ENCODE measurements at places on chromosomes 1 and 21.

DNA sequence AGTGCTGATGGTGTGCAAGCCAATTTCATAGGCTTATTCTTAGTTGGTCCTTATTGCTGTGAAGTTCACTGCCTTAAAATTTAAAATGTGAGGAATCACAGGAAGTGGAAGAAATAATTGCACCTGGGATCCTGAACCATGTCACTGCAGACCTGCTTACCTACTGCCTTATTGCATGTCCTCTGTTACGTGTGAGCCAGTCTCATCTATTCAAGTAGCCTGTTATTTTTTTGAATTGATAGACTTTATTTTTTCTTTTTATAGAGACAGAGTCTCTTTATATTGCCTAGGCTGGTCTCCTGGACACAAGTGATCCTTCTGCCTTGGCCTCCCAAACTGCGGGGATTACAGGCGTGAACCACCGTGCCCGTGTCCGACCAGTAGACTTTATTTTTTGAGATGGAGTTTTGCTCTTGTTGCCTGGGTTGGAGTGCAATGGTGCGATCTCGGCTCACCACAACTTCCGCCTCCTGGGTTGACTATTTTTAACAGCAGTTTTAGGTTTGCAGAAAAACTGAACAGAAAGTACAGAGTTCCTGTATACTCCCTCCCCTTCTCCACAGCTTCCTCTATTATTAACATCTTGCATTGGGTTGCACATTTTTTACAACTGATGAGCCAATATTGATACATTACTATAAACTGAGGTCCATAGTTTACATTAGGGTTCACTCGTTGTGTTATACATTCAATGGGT lies 14.0 kb upstream of the DISC1 start:
- no peak for DNase-seq

GRCh38 chr1:96763514-96763913 lies 41.9 kb downstream of the PTBP2 start:
- no peak for DNase-seq

DNA sequence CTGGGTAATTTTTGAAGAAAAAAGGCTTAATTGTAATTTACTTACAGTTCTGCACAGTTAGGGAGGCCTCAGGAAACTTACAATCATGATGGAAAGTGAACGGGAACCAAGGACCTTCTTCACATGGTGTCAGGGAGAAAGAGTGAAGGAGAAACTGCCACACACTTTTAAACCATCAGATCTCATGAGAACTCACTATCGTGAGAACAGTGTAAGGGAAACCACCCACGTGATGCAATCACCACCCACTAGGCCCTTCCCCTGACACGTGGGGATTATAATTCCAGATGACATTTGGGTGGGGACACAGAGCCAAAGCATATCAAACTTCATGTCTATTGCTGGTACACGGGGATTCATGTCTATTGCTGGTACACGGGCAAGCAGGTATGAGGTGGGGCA lies 5.3 kb upstream of the SFT2D2 start:
- DNase-seq = no peak

DNA sequence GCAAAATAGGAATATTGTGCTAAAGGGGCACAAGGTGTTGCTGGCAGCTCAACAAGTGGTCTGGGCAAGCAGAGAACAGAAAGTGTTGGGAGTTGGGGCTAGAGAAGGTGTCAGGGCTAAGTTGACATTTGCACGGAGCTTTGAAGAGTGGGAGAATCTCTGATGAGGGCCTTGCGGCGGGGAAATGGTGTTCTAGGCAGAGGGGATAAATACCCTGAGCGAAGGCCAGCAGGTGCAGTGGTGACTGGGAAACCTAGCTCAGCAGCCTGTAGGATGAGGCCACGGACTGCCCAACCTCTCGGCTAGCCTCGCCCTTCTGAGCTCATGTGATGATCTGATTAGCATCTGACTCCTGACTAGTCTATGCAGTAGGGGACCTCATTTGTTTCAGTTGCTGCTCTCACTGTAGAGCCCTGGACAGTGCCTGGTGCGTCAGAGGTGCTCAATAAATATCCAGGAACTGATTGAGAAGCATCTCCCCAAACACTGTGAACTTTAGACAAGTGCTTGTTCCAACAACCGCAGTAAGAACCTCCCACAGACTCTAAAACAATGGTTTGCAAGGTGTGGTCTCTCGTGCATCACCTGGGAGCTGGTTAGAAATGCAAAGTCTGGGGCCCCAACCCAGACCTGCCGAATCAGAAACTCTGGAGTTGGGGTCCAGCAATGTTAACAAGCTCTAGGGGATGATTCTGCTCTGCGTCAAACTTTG lies 1.0 kb upstream of the FOXO6 start:
- no peak for DNase-seq

GRCh38 chr1:208248307-208248801 lies 4.2 kb upstream of the PLXNA2 start:
- DNase-seq = peak; percentile 84

DNA sequence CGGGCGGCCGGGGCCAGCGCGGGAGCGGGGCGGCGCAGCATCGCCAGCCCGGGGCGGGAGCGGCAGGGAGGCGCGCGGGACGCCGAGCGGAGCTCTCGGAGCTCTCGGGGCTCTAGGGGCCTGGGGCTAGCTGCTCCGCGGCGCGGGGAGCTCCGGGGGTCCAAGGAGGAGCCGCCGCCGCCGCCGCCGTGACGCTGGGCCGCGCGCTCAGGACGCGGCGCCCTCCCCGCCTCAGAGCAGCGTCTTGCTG lies 147 bp downstream of the CLSTN1 start:
- DNase-seq = no peak

GRCh38 chr1:192474080-192474683 lies 101.4 kb upstream of the RGS1 start:
- peak; percentile 55 for DNase-seq

GRCh38 chr1:81662913-81663526 lies 137.7 kb upstream of the ADGRL2 start:
- DNase-seq = no peak

DNA sequence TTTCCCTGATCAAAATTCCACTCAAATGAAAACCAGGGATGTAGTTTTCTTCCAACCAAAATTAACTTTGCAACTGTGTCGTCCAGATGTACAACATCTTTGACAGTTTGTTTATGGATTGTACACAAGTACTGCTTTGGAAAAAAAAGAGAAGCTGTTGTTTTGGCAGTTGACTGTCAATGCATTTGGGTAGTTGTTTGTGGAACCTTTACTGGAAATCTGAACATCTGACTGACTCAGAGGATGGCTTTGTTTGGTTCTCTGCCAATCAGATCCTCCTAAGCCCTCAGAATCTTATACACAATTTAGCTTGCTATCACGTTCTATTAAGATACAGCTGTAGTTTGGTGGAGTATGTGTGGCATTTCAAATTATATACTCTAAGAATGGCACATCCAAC lies 195.0 kb downstream of the KCNK2 start:
- no peak for DNase-seq

GRCh38 chr1:88943241-88943640 lies 49.2 kb downstream of the KYAT3 start:
- DNase-seq = no peak
